ENCODE measurements at places on chromosomes 6 and 20. TPM values are rescaled to one million over a fixed set of nuclear protein-coding genes. Genes with fewer than 3 reads are reported as not detected.

DNA sequence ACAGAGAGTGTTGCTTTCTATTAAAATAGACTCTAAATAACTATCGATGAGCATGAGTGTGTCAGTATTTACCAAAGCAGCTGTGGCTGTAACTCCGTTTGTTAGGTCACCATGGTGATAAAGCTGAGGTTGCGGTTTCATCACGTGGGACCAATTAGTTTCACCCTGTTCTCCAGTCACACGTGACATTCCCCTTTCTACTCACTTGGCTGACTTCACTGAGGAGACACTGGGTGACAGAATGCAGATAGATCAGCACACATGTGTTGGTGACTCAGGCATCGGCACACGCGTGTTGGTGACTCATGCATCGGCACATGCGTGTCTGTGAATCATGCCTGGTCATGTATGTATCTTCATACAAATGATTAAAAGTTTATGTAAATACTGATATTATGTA lies 285.4 kb downstream of the THBS2 start:
- no peak for DNase-seq

- no peak for DNase-seq
These were observed 243.7 kb downstream of the UTRN start for GRCh38 chr6:144528743-144529425.

GRCh38 chr6:43858161-43859153 lies 88.4 kb downstream of the VEGFA start:
- DNase-seq = no peak

DNA sequence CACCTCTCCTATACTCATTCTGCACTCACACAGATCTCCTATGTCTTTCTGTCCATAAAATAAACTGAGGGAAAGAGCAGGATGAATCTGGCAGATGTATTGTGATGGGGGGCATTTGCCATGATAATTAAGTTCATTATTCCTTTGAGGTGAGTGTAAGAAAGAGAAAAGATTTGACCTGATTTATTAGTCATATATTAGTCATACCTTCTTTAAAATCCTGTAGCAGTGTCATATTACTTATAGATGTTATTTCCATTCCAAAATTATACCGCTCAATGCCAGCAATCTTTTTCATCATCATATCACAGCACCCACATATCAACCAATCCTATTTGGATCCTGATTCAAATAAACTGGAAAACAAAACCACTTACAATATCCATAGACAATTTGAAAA lies 733.3 kb upstream of the SLC35B3 start:
- no peak for DNase-seq

GRCh38 chr20:54064939-54065338 lies 5.5 kb downstream of the BCAS1 start:
- no peak for DNase-seq

- no peak for DNase-seq
These were observed 113.3 kb downstream of the TMEM242 start for GRCh38 chr6:157209865-157210530.

GRCh38 chr6:84033523-84034451 lies at the start of gene MRAP2:
TSS of gene MRAP2 (plus strand) at chr6:84033772. CDS start at chr6:84055319, 21,547 bp downstream.
- DNase-seq = peak; percentile 32

Gene SLC4A11
- not detected for total RNA-seq

Gene ARG1
- total RNA-seq = 0.94 TPM

Gene ETV7
- not detected for total RNA-seq

Gene TNNC2
- 1.2 TPM for total RNA-seq

Data from occipital lobe (tissue), 3 donors.